Activated CD4-positive, alpha-beta T cell treated with anti-CD3 and anti-CD28 coated beads for 36 hours (primary cell): ENCODE measurements at places on chromosomes 5 and 9. TPM values are rescaled to one million over a fixed set of nuclear protein-coding genes. Genes with fewer than 3 reads are reported as not detected.

Gene CTSV
- total RNA-seq: 0.74 TPM

Gene GLRA1
- total RNA-seq: not detected

Gene OLFML2A
- total RNA-seq: 0.05 TPM

Gene MACIR
- total RNA-seq: 9.8 TPM

Gene IFNA21
- total RNA-seq: not detected

Gene CCDC183
- total RNA-seq: 0.47 TPM

Gene SPATA31D4
- not detected for total RNA-seq

Gene PGGT1B
- 38.9 TPM for total RNA-seq

Gene PDE6A
- not detected for total RNA-seq

Gene OLFM1
- total RNA-seq: not detected

Gene PDGFRB
- total RNA-seq: not detected

Gene PCDHGC4
- not detected for total RNA-seq

Gene TAF1L
- total RNA-seq: not detected

Gene PTPN3
- 0.32 TPM for total RNA-seq

Gene FBLL1
- total RNA-seq: not detected

Gene C5orf52
- not detected for total RNA-seq

Gene FAM174A
- total RNA-seq: 4.7 TPM

Gene ZNF483
- total RNA-seq: 2.5 TPM

Gene FBXW11
- 39.5 TPM for total RNA-seq

Gene C9orf43
- 1.1 TPM for total RNA-seq

Gene TXNDC8
- total RNA-seq: not detected

Gene OBP2B
- total RNA-seq: not detected

Gene PCDHB3
- not detected for total RNA-seq
